Hematopoietic multipotent progenitor cell treated with erythropoietin and hydrocortisone succinate and interleukin-3 and kit ligand, for 6 days (in vitro differentiated cells): ENCODE measurements at places on chromosomes 5 and 9.
A peak's percentile ranks its signal among the peaks of the same experiment; 100 is the strongest.

DNA sequence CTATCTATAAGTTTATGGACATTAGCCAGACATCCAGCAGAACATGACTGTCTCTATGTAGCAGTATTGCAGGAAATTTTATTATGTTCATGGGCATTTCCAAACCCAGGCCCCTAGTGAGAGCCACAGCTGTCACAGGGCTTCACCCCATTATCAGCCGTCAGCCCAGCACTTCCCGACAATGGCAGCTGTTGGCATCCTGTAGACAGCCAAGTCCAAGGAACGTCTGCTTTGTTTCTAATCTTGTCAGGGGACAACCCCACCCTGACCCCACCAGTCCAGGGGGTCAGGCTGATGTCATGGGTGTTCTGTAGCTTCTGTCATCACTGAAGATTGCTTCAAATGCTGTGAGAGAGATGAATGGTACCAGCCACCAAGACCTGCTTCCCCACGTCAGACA is 565.3 kb upstream of the BRINP1 start:
- DNase-seq: no peak

- DNase-seq: no peak
Measured at GRCh38 chr9:92931606-92932005, 15.7 kb upstream of the FGD3 start.

- DNase-seq: no peak
Measured at GRCh38 chr5:132027027-132027426, 15.6 kb upstream of the ACSL6 start.

DNA sequence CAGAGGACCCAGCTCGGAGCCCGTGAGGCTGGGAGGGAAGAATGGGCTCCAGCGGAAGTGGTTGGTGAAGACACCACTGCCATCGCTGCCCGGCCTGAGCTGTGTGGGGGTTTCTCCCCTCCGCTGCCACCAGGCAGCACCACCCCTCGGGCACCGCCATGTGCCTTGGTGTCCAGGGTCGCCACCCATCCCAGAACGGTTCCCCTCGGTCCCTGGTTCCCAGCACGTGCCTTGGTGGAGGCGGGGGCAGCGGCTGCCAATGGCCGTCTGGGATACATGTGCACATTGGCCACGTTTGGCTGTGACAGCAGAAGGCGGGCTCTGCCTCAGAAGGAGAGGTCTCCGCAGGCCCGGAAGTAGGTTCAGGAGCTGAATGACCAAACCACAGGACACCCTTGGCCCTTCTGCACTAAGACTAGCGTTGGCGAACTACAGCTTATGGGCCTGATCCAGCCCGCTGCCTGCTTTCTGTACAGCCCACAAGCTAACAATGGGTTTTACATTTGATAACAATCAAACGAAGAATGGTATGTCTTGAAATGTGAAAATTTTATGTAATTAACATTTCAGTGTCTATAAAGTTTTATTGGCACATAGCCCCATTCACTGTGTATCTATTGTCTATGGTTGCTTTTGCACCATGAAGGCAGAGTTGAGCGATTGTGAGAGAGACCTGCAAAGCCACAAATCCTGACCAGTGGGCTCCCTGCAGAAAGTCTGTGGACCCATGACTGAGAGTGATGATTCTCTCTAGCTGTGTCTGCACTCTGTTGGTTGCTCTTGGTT is 91.7 kb upstream of the RAPGEF1 start:
- DNase-seq: no peak

DNA sequence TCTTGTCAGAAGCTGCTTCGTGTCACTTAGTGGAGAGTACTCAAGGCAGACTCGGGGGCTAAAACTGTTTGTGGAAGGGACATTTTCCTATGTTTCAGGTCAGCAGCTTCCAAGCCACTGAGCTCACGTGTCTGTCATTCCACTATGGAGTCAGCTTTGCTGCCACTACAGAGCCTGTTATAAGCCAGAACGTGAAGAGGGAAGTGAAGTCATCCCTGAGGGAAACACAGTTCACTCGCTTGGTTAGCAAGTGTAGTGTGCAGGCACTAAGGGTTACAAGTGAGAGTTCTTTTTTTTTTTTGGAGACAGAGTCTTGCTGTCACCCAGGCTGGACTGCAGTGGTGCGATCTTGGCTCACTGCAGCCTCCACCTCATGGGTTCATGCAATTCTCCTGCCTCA is 24.5 kb upstream of the LTC4S start:
- DNase-seq: no peak

DNA sequence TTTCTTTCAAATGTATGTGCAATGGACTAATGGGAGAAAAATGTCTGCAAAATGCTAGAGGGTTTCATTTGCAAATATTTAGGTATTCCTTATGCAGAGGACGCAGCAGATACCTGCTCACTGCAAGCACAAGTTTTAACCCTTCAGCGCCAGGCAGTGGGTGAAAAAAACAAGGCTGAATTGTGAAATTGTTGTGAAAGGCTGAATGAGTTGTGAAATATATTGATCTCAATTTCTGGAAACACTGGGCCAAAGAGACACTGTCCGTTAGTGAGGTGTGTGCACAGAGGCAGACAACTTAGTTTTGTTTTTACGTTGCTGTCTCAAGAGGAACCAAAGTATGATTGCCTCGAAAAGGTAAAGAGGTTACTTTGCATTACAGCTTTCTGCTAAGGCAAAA is 18.8 kb downstream of the FUBP3 start:
- no peak for DNase-seq

DNA sequence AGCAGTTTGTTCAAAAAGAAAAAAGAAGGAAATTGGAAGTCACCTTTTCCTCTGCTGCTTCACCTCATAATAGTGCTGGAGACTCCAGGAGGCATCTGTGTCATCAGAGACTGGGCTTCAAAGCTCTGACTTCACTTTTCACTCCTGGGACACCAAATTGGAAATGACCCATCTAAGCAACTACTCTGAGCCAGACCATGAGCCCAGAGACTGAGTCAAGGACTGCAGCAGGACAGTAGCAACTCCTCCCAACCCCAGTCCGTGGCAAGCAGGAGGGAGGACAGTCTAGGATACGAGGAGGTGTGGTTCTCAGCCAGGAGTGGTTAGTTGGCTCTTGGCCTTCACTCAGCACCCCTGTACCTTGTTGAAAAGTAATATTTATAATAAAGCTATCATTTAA is 131.5 kb downstream of the INSYN2B start:
- DNase-seq: no peak

DNA sequence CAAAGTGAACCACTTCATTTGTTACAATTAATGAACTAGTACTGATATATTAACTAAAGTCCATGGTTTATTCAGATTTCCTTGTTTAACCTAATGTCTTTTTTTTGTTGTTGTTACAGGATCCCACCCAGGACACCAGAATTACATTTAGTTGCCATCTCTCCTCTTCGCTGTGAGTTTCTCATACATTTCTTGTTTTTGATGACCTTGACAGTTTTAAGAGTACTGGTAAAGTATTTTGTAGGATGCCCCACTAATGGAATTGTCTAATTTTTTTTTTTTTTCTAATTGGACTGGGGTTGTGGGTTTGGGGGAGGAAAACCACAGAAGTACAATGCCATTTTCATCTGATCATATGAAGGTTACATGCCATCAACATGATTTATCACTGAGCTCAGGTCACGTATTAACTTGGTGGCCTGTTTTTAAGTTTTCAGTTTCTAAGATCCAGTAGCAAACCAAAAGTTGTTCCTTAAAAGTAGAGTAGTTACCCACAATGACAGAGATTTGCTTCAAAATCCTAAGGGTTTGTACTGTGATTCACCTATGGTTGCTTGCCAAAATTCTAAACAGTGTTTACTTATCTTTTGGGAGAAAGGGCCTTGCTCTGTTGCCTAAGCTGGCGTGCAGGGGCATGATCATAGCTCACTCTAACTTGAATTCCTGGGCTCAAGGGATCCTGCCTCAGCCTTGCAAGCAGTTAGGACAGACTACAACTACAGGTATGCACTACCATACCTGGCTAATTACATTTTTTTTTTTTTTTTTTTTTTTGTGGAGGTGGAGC is 4.5 kb upstream of the OTULIN start:
- no peak for DNase-seq

GRCh38 chr9:14180960-14181537 is 132.9 kb downstream of the NFIB start:
- DNase-seq: no peak

- DNase-seq: no peak
Measured at GRCh38 chr5:36040651-36041536, 25.8 kb downstream of the UGT3A2 start.

- DNase-seq: no peak
Measured at GRCh38 chr9:110115826-110116542, 92.0 kb downstream of the C9orf152 start.

DNA sequence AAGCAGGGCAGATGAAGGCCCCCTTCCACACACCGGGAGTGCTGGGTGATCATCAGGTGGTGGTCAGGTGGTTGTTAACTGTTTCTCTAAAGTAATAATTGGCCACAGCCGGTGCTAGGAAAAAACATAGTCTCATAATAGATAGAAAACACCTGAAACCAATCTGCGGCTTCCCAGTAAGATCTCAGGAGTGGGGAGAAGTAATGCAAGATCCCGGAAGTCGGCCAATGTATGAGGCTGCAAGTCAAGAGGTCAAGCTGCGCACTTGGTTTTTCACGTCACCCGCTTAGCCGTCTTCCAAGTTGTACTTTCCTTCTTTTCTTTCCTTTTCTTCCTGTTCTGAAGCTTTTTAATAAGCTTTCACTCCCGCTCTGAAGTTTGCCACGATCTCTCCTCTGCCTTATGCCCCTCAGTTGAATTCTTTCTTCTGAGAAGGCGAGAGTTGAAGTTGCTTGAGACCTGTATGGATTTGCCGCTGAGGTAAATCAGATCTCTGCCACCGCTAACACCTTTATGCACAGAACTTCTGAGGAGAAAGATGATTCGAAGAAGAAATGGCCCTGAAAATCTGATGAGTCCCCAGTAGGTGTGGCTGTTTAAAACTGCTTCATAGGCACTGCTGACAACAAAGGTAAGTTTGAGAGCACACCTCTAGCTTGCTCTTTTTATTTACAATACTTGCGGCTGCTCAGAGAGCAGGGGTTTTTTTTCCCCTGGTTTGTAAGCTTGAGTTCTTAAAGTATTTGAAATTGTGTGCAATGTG is 406.6 kb downstream of the FAM170A start:
- no peak for DNase-seq

GRCh38 chr5:150333400-150333799 is 24.1 kb upstream of the TCOF1 start:
- DNase-seq: no peak

GRCh38 chr9:77588271-77588937 is 59.7 kb downstream of the GNA14 start:
- peak; percentile 52 for DNase-seq

DNA sequence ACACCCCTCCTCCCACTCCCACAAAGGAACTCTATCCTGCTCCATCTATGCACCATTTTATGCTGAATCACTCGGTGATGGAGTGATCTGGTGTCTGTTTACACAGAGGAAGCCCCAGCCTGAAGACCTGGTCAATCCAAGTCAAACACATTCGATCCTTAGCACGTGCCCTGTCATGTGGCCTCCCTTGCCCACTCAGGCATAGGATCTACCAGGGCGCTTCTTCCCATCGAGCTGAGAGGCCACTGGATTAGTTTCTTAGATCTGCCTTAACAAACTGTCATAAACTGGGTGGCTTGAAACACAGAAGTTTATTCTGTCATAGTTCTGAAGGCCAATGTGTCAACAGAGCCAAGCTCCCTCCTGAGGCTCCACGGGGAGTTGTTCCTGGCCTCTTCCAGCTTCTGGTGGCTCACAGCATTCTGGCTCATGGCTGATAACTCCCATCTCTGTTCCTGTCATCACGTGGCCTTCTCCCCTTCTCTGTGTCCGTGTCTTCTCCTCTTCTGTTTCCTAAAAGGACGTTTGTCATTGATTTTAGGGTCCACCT is 34.2 kb downstream of the FOXI1 start:
- DNase-seq: no peak

GRCh38 chr5:72434781-72435437 is 72.3 kb downstream of the ZNF366 start:
- no peak for DNase-seq

DNA sequence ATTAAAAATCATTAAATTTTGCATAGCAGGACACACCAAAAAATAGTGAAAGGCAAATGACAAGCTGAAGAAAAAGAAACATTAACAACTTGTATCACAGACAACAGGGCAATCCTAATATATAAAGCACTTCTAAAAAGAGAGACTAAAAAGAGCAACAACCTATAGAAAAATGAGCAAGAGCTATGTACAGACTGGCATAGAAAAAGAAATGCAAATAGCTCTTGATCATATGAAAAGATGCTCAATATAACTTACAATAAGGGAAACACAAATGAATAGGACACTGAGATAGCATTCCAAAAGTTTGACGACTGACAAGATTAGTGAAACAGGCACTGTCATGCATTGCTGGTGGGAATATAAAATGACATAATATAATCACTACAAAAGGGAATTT is 235.9 kb downstream of the SEC61B start:
- no peak for DNase-seq

DNA sequence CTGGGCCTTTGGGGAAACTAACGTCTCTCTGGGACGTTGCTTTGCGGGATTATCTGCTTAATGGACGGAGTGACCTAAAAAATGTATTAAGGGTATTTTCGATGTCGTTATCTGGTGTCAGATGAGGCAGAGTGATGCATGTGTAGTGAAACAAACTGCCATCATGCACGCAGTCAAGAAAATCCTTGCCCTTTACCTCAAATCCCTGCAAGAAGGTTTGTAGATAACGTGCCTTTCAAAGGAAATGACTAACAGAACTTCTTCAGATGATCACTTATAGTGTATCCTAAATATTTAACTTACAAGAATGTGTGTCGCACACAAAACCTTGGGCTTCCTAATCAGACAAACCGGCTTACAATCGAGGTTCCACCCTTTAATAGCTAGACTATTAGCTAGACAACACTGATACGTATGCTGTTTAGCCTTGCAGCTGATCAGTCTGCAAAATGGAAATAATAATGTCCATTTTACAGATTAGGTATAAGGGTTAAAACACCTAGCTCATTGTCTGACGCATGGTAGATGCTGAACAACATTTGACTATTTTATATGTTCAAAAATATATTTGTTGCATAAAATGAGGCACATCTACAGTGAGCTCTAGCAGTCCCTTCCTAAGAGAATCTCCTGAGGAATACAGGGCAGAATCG is 541 bp upstream of the TBCA start:
- DNase-seq: no peak

GRCh38 chr9:96156171-96156974 is 145.6 kb downstream of the HSD17B3 start:
- DNase-seq: no peak

- DNase-seq: no peak
Measured at GRCh38 chr5:2220741-2221140, 338.0 kb upstream of the IRX4 start.

GRCh38 chr5:168803541-168803940 is 224.4 kb upstream of the PANK3 start:
- no peak for DNase-seq

GRCh38 chr5:133461796-133462516 is 150.4 kb downstream of the FSTL4 start:
- DNase-seq: no peak

GRCh38 chr5:80296121-80296520 is 23.7 kb upstream of the SPZ1 start:
- DNase-seq: no peak

- DNase-seq: no peak
Measured at GRCh38 chr9:36218011-36218410, 27.3 kb downstream of the CLTA start.
